ENCODE measurements at places on chromosomes 2 and 18.

GRCh38 chr2:172285010-172285621 is 142.3 kb upstream of the ITGA6 start:
- no peak for DNase-seq

DNA sequence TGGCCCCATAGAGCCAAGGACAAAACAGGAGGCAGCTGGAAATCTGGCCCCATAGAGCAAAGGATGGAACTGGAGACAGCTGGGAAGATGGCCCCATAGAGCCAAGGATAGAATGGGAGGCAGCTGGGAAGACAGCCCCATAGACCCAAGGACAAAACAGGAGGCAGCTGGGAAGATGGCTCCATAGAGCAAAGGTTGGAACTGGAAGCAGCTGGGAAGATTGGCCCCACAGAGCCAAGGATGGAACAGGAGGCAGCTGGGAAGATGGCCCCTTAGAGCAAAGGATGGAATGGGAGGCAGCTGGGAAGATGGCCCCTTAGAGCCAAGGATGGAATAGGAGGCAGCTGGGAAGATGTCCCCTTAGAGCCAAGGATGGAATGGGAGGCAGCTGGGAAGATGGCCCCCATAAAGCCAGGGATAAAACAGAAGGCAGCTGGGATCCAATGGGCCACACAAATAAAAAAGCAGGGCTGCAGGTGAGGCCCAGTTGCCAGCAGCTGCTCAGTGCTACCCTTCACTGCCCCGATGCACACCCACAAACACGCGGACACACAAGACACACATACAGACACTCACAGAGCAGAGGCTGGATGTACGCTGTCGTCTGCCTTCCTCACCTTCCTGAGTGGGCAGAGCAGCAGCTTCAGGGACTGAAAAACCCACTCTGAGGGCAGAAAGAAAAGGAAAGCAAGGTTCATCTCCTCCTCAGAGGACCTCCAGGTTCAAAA is 505.4 kb upstream of the MYT1L start:
- DNase-seq, result no peak

- no peak for DNase-seq
Observed at GRCh38 chr2:43024515-43025011, 201.8 kb downstream of the ZFP36L2 start.

DNA sequence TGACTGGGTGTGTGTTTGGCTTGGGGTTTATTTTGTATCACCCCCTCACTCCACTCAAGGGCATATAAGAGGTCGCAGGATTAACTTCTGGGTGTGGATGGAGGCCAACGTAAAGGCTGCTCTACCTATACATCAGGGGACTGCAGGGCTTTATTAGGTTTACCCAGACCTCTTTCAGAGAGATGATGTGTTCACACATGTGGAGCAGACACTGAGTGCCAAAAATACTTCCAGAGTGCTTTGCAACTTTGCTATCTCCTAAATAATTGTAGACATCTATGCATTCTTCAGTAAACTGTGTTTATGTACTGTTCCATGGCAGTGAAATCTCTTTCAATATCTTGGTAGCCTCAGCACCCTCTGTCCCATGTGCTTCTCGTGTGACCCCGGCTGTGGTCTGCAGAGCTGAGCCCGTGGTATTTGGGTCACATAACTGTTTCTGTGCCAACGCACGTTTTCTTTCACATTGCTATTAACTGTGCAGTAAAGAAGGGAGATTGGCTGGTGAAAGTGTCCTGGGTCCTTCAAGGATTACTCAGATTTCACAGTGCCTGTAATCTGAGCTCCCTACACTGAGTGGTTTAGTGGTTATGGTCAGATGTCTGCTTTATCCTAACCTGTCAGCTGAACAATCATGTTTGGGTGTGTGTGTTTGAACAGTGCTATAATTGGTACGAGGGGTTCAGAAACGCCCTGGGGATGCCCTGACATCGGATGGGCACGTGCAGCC is 208.1 kb downstream of the VAPA start:
- no peak for DNase-seq

GRCh38 chr2:54417577-54417976 is 38.5 kb upstream of the SPTBN1 start:
- no peak for DNase-seq

DNA sequence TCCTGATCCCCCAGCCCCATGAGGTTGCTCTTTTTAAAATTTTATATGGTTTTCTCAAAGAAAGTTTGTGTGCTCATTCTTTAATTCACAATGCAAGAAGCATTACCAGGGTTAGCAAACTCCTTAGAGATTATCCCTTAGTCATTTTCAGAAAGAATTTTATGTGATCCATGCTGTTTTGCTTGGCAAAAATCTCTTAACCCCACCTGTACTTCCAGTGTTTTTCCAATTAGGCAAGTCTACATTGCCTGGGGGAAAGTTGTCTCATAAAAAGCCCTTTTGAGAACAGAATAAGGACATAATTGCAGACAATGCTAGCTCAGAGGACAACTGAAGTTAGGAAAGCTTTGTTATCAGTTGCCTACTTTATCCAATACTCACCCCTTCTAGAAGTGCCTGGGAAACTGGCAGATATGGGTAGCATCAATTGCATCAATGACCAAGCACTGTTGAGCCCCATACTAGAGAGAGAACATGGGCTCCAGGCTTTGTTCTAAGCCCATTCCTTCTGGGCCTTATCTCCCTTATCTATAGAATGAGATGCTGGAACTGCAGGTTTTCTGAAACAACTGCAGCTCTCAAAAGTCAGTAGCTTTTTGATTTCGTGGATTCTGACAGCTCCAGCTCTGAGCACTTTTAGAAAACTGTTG is 265.9 kb upstream of the SPHKAP start:
- DNase-seq, result no peak

GRCh38 chr2:9493478-9493877 is 19.1 kb downstream of the IAH1 start:
- DNase-seq, result no peak

GRCh38 chr2:203105996-203106395 is 91.3 kb downstream of the NBEAL1 start:
- DNase-seq, result no peak

- DNase-seq, result no peak
Observed at GRCh38 chr2:39786761-39787522, 7.9 kb upstream of the THUMPD2 start.

GRCh38 chr2:124081154-124081716 is 56.1 kb downstream of the CNTNAP5 start:
- DNase-seq, result no peak

DNA sequence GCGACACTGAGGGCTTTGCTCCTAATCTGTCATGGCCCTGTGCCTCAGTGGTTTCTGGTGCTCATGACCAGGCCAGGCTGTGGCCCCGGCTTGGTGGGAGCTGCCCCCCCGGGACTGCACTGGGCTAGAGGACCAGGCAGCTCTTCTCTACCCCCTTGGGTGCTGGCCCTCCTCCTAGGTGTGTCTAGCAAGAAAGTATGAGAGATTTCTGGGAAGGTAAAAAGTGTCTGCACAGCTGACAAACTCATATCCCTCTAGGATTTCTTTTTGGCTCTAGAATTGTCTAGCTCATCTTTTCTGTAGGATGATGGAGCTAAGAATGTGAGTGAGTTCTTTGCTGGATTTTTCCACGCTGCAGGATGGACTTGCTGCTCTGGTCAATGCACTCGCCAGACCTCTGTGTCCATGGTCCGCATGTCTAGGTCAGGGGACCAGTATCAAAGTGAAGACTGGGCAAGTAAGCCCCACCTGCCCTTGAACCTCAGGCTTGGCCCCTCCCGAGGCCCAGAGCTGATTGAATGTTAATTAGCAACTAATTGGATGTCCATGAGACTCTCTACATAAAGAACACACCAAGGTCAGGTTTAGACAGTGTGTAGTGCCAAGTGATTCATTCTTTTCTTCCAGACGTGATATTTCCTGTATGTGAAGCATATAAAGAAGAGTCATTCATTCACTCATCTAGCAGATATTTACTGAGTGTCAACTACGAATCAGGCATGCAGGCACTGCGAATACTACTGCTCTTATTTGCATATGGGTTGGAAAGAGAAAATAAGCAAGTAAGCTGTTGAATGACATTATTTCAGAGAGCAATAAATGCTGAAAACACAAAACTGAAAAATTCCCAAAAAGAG is 15.6 kb upstream of the PSD4 start:
- DNase-seq, result no peak

DNA sequence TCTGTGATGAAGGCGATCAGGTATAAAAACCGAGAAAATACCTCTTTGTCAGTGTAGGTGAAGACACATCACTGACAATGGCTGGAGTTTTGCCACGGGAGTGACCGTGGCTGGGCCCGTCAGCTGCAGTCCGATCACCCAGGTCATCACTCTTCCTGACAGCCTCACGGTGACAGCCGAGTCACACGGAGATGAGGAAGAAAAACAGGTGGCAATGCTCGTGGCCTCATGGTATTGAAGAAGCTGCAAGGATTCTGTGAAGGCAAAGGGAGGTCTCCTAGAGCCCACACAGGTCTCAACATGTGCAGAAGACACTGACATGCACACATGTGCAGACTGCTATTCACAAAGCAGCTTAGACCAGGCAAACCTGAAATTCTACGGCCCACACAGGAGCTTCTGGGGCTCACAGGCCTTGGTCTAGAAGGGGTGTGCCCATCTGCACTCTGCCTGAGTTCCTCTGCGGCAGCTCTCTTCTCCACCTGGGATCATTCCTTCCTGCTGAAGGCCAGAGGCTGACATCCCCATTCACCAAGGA is 7.4 kb downstream of the COPS9 start:
- no peak for DNase-seq

GRCh38 chr2:68282811-68283418 is 30.6 kb upstream of the PPP3R1 start:
- DNase-seq, result peak; percentile 7

- DNase-seq, result no peak
Observed at GRCh38 chr2:212249451-212249850, 289.2 kb downstream of the ERBB4 start.

- DNase-seq, result no peak
Observed at GRCh38 chr2:225454412-225454811, 54.9 kb downstream of the NYAP2 start.

GRCh38 chr2:199988151-199988550 is 32.8 kb downstream of the MAIP1 start:
- DNase-seq, result no peak

- DNase-seq, result no peak
Observed at GRCh38 chr2:3986063-3986462, 282.7 kb downstream of the DCDC2C start.

DNA sequence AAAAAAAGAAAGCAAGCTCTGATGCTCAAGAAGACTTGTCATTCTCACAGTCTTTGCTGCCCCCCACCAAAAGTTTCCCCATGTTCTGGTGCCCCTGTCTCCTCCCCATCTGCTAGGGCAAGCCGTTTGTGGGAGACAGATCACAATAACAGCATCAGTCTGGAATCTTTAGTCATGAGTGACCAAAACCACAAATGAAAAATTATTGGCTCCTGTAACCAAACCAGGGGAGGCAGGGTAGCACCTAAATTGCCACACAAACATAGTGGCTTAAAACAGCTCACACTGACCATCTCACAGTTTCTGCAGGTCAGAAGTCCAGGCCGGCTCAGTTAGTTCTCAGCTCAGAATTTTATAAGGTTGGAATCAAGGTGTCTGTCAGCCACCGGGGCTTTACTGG is 9.1 kb upstream of the B3GNT7 start:
- no peak for DNase-seq

DNA sequence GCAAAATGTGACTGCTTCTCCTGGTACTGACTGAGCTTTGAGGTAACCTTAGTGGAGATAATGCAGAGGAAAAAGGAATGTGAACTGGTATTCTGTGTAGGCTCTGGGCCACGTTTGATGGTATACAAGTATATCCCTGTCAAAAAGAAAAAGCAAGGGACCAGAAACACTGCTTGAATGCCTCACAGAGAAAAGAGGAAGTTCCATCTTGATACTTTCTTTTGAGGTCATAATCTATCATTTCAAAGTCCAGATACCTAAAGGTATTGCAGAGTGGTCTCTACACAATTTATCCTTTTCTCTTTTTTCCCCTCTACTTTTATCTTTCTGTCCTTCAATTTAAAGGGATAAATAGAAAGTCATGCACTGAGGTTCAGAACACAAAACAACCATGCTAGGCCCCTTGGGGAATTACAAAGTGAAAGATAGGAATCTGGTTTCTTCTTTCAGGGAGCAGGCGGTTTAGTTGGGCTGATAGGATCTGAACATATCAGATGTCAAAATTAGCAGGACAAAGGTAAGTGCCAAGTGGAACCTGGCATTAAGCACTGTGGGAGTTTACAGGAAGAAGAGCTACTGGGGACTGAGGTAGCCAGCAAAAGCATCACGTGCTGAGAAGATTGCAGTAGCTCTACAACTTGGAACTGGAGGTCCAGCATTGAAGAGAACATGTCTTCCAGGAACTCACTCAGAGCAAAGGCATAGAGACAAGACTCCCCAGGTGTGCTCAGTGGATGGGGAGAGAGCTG is 121.2 kb downstream of the LYPD6 start:
- DNase-seq, result no peak

DNA sequence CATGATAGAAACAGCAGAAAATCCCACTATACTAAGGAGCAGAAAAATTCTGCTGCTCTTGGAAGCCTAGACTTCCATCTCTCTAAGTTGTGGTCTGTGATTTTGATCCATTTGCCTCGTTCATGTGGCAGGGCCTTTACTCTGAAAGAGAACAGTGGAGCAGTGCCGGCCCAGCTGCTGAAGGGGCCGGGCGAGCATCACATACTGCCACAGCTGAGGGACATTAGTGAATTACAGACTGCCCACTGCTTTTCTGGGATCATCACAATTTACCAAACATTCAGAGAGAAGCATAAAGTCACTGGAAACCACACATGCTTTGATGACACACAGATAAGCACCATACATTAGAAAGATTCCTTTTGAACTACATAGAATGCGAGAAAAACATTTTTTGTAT is 217.0 kb upstream of the BOD1L2 start:
- DNase-seq, result no peak

GRCh38 chr18:35717182-35717581 is 135.6 kb downstream of the GALNT1 start:
- DNase-seq, result no peak

GRCh38 chr2:63903003-63903402 is 61.3 kb downstream of the UGP2 start:
- DNase-seq, result peak; percentile 24

- DNase-seq, result no peak
Observed at GRCh38 chr2:177355874-177356273, 36.7 kb upstream of the AGPS start.

DNA sequence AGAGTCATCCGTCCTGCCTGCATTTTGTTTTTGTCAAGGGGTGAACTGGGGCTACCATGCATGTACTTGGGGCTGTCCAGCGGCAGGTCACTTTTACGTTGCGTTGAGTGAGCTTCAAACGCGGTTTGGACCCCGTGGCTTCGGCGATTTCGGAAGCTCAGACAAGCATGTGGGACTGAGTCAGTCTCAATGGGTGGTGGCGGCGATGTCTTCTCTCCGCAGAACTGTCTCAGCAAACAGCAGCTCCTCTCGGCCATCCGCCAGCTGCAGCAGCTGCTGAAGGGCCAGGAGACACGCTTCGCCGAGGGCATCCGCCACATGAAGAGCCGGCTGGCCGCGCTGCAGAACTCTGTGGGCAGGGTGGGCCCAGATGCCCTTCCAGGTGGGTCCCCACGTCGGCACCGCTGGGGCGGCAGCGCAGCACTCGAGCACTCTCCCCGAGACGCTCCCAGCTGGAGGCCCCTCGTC is 21.3 kb downstream of the FBLN7 start:
- DNase-seq, result no peak

All from GM06990 (cell line).